ENCODE measurements at places on chromosomes 7 and 10.

GRCh38 chr7:90980545-90980944 lies 283.7 kb upstream of the FZD1 start:
- DNase-seq, result no peak

- no peak for DNase-seq
Measured at GRCh38 chr7:5344342-5344741, 61.6 kb downstream of the SLC29A4 start.

DNA sequence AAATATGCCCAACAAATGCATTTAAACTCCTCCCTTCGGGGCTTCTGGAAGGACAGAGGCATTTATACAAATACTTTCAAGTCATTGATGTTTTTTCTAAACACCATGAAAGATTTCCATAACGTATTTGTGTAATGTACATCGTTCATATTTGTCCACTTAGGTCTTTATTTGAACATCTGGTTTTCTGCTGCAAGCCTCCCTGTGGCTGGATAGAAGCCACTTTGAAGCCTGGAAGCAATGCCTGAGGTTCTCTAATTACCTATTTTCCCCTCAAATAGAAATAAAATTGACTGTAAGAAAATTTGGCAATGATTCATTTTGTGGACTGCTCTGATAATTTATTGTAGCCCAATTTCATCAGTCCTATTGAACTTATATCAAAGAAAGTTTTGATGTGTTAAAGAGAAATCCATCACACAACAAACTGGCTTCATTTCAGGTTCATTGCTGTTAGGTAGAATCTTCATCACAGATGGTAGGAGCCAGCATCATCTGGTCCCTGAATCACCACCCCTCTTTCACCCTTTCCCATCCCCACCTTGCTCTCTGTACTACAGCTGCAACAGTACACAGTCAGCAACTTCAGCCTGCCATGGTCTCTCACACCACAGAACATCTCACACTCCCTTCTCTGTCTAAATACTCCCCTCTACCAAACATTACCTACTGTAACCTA lies 186.0 kb upstream of the MGMT start:
- DNase-seq, result no peak

- peak; percentile 76 for DNase-seq
Measured at GRCh38 chr7:99362801-99363200, 11.7 kb upstream of the ARPC1B start.

DNA sequence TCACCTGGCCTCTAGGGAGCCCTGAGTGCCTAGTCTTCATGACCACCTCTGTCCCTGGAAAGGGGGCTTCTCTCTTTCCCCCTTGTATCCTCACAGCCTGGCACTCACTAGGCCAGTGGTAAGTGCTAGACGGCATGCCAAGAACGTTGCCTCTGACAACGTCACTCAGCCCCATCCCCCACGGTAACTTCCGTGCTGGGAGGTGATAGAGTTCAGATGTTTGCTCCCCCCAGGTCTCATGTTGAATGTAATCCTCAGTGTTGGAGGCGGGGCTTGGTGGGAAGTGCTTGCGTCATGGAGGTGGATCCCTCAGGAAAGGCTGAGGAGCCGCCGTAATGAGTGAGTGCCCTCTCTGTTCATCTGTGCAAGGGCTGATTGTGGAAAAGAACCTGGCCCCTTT lies 343.3 kb upstream of the MKI67 start:
- DNase-seq, result no peak

- no peak for DNase-seq
Measured at GRCh38 chr10:15426558-15426957, 55.5 kb upstream of the FAM171A1 start.

DNA sequence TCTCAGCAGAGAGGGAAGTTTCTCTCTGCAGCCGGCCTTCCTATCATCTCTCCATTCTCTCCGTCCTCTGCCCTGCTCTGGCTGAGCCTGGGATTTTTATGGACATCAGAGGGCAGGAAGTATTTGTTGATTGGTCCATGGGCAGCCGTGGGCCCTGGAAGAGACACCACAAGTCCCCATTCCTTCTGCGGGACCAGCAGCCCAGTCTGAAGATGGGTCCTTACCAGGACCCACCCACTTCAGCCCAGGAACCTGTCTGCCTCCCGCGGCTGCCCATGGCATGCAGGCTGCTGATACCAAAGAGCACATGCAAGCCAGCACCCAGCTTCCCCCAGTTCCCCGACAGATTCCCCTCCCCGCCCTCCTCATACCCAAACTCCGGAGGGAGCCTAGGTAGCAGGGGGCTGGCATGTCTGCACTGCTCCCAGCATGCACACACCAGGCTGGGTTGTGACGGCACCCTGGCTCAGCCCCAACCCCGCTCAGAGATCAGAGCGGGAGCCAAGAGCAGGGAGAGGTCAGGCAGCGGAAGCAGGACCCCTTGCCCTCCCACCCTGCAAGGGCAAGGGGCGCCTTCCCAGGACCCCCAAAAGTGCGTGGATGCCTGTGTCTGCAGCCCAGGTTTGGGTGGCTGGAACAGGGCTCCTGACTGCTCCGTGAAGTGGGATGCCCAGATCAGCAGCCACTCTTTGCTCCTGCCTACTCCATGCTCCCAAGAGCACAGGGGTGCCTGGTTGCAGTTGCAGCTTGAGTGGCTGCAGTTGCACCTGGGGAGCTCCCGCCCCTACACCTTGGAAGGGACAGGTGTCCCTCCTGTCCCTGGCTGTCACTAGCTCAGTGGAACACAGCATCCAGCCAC lies 538.6 kb upstream of the POT1 start:
- no peak for DNase-seq

DNA sequence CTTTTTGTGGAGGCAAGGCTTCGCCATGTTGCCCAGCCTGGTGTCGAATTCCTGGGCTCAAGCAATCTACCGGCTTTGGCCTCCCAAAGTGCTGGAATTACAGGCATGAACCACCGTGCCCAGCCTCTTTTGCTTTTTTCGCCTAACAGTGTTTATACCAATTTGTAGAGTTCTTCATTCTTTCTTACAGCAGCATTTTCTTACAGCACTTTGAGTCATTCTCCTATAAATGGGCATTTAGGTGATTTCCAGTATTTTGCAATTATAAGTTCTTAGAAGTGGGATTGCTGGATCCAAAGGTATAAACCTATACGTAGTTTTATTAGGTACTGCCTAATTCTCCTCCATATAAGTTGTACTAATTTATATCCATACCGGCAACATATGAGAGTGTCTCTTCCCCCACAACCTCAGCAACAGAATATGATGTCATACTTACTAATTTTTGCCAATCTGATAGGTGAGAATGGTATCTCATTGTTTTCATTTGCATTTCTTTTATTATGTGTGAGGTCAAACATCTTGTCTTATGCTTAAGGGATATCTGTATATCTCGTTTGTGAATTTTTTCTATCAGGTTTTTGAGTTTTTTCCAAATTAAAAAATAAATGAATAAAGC lies 39.1 kb downstream of the SUFU start:
- DNase-seq, result peak; percentile 61

DNA sequence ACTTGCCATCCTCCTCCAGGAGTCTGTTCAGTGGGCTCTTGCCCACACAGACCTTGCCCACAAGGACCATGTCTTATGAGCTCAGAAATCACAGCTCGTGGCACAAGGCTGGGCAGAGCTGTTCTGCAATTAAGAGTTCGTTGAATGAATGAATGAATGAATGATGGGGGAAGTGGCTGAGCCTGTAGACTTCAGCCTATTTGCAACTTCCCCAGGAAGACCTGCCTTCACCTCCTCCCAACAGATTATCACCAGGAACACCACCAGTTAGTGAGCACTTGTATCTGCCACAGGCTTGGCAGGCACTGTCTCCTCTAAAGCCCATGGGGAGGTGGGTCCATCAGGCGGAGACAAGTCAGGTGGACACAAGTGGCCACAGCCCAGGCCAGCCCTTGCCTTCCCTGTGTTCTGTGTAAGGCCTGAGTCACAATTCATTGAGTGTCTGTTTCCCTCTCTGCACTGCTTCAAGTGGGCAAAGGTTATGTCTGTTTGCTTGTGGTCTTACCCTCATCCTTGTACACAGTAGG lies 1.8 kb upstream of the FGF8 start:
- DNase-seq, result no peak

GRCh38 chr10:112844681-112845544 lies 105.1 kb upstream of the TCF7L2 start:
- no peak for DNase-seq

- no peak for DNase-seq
Measured at GRCh38 chr10:91061608-91062007, 140.7 kb upstream of the ANKRD1 start.

DNA sequence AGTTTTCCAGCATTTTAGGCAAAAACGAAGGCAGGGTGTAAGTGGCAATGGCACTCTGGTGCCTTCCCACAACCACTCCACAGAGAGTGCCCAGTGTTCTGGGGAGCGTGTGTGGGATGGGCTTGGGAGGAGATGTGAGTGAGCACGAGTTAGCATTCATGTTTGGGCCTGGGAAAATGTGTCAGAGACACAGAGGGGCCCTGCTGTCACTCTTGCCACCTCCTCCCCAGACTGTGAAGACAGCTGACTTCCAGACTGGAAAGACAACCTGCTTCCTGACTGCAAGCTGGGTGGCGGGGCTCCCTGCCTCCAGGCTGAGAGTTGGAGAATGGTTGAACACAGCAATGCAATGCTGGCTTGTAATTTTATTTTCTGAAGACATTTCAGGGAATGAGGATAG lies 454.5 kb upstream of the ZMIZ1 start:
- no peak for DNase-seq

- peak; percentile 4 for DNase-seq
Measured at GRCh38 chr7:38822549-38822948, 86.4 kb downstream of the VPS41 start.

GRCh38 chr10:71396711-71397295 lies at the start of gene CDH23:
Gene CDH23, plus strand, starts transcription at chr10:71396920. Its CDS starts 42,912 bp downstream, at chr10:71439832.
- DNase-seq, result peak; percentile 38

GRCh38 chr7:156785998-156786543 lies 106.9 kb downstream of the LMBR1 start:
- DNase-seq, result no peak

DNA sequence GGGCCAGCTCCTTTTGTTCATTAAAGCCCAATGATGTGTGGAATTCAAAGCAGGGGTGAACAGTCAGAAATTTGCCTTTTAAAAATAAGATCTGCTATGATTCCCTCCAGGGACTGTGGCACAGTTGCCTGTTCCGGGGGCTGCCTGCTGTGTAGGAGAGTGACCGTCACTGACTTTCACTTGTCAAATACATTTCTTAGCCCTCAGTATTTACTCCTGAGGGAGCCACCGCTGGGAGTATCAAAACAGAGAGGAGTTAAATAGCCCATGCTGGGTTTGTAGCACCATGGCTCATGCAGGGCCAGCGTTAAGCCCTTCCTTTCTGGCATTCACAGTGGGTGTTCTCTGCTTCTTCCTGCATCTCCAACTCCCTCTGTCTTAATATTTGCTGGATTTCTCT lies 897.8 kb downstream of the SORCS3 start:
- DNase-seq, result no peak

- DNase-seq, result no peak
Measured at GRCh38 chr7:29311314-29311713, 116.7 kb downstream of the CHN2 start.

DNA sequence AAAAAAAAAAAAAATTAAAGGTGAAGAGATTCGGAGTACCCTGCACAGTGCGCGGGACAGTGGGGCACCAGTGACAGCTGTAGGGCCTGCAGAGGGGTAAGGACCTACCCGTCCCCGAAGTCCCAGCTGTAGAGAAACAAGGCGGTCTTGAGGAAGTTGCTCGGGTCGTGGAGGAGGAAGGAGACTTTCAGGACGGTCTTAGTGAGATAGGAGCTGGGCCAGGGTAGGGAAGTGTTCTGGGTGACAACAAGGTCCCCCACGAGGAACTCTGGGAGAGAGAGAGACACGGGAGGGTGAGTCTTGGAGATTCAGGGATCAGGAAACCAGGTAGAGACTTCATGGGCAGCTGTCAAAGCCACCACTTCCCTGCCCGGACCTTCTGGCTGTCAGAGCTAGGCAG lies 9.7 kb downstream of the TMEM130 start:
- DNase-seq, result no peak

GRCh38 chr7:28018446-28018845 lies 162.1 kb downstream of the JAZF1 start:
- peak; percentile 63 for DNase-seq
